ENCODE measurements at places on chromosomes 13 and 19. TPM values are rescaled to one million over a fixed set of nuclear protein-coding genes. Genes with fewer than 3 reads are reported as not detected.

CEACAM7 gene
- total RNA-seq, result not detected

ZGLP1 gene
- 0.13 TPM for total RNA-seq

ANGPTL4 gene
- 10.3 TPM for total RNA-seq

LAIR2 gene
- not detected for total RNA-seq

IZUMO4 gene
- total RNA-seq, result 0.78 TPM

PTH2 gene
- not detected for total RNA-seq

ZNF229 gene
- total RNA-seq, result 13.3 TPM

SYCN gene
- not detected for total RNA-seq

SIGLEC8 gene
- not detected for total RNA-seq

FBXO27 gene
- total RNA-seq, result 1.8 TPM

SYNGR4 gene
- not detected for total RNA-seq

ZNF253 gene
- total RNA-seq, result 5.5 TPM

SIGLEC7 gene
- not detected for total RNA-seq

ZSCAN5B gene
- total RNA-seq, result not detected

STXBP2 gene
- total RNA-seq, result 1.7 TPM
